GM04503 (cell line): ENCODE measurements at places on chromosomes 12 and 14.

DNA sequence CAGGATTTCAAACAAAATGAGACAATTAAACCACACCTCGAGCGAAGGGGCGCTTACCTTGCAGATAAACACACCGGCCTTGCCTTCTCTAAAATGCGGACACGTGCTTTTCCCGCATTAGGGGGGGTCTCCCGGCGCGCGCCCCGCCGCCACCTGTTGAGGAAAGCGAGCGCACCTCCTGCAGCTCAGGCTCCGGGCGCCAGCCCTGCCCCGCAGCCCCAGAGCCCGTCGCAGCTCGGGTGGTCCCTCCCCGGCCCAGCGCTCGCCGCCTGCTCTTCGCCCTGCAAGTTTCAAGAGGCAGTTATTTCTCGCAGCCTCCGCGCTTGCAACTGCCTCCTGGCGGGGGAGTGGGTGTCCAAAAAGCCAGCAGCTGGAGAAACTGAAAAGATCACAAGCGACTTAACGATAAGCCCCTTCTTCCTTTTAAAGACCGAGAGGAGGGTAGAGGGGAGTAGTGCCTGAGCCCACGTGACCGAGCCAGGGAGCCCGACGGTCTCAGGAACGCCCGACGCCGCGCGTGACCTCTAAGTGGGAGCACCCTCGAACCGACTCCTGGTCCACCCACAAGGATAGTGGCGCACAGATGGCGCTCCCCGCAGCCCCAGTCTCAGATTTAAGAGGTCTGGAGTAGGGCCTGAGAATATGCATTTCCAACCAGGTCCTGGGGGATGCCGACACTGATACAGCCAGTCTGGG lies at the start of gene ESR2:
TSS of gene ESR2 (minus strand) at position 396 of the 696 bp plus-strand sequence. CDS start 11,386 bp downstream, outside the sequence.
- no peak for DNase-seq

DNA sequence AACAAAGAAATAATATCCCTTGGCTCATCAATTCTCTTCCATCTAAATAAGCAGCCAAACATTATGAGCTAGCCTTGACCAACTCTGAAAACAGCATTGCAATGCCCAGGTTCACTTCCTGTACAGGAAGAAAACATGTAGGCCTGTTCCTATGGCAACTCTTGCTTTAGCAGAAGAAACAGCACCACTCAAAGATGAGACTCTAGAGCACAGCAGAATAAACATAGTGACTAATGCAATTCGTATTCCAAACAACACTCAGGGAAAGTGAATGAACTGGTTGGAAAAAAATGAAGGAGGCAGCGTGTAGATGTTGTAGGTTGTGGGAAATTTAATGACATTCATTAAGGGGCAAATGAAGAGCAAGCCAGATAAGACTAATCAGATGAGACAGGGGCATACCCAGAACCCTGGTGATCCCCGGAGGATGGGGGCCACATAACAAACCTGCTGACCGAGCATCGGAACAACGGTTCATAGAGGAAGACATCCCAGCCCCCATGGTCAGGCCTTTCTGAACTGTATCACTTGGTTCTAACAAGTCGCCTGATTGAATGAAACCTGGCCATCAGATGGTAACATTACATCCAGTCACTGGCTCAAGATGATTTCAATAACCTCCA lies 9.0 kb downstream of the ARHGDIB start:
- DNase-seq, result peak; percentile 91

GRCh38 chr14:105879867-105880561 lies 353.6 kb downstream of the TMEM121 start:
- DNase-seq, result no peak

DNA sequence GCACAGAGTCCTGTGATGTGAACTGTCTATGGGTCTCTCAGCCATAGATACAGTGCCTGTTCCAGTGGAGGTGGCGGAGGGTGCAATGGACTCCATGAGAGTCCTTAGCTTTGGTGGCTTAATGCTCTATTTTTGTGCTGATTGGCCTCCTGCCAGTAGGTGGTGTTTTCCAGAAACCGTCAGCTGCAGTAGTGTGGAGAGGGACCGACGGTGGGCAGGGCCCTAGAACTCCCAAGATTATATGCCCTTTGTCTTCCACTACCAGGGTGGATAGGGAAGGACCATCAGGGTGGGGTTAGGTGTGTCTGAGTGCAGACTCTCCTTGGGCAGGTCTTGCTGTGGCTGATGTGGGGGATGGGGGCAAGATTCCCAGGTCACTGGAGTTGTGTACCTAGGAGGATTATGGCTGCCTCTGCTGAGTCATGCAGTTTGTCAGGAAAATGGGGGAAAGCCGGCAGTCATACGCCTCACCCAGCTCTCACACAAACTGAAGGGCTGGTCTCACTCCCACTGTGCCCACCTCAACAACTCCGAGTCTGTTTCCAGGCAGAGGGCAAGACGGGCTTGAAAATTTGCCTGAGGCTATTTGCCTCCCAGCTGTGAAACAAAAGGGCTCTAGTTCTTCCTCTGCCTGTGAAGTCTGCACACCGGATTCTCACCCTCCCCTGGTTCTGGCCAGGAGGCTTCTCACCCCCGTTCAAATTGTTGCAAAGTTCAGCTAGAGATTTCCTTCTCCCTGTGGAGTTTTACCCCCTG lies 24.9 kb upstream of the ZDHHC17 start:
- no peak for DNase-seq

DNA sequence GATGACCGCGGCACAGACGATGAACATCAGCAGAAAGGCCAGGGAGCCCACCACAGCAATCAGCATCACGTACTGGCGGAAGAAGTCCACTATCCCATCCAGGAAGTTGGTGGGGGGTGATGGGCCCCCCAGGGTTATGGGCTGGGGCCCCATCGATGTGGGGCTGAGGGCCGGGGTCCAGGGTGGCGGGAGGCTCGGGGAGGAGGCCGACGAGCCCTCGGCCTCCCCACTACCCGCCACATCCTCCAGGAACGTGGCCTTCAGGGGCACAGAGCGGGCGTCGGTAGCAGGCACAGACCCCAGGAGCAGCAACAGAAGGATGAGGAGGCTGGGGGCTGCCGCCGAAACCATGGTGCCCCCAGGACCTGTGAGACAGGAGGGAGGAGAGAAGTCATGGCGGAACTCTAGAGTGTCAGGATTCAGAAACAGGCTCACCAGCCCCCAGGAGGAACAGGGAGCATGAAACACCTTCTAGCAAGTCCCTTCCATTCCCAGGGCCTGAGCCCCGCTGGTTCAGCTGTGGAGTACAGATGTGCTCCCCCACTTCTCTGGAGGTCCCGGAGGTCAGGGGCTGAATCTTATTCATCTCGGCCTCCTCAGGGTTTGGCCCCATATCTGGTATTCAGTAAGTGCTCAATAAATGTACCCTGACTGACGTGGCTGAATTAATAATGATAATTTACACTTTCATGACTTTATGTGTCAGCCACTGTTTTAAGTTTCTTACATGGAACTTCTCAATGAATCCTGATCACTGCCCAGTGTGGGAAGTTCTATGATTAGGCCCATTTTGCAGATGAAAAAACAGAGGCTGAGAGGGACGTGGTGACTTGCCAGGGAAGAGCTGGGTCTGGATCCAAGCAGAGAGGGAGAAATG lies 5.6 kb downstream of the TMEM119 start:
- no peak for DNase-seq
